ENCODE measurements at places on chromosomes 11 and 22.

- no peak for DNase-seq
Observed at GRCh38 chr11:103928802-103929161, 107.7 kb upstream of the DDI1 start.

- no peak for DNase-seq
Observed at GRCh38 chr11:75476739-75477613, 44.0 kb upstream of the KLHL35 start.

DNA sequence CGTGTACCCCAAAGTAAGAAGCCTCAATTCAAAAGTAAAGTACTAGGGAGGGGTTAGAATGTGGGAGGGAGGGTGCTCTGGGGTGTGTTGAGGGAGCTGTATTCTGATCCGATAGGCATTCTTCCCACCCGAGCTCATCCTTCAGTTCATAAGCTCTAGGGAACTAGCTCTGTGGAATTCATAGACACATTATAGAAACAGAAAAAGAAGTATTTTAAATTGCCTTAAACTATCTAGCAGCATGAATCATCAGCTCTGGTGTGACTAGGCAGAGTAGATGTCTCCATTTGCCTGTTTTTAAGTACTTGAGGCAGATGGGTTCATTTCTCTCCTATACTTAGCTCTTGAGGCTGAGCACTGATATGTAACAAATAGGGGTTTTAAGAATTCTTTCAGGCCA is 7.3 kb upstream of the SGSM3 start:
- DNase-seq, result no peak

- no peak for DNase-seq
Observed at GRCh38 chr11:56817661-56818060, 69.2 kb upstream of the OR9G4 start.

DNA sequence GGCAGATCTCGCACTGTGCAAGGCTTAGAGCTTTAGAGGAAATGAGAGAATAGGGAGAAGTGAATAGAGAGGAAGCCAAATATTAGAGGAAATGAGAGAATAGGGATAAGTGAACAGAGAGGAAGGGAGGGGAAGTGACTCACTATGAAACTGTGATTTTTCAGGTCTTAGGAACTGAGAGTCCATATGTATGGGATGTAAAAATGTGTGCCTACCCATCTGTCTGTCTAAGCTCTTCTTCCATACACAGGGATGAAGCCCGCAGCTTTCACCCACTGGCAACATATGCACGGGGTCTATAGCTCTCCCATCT is 6.4 kb upstream of the CCDC86 start:
- DNase-seq, result no peak

GRCh38 chr11:33168709-33169200 is 7.5 kb upstream of the CSTF3 start:
- no peak for DNase-seq

DNA sequence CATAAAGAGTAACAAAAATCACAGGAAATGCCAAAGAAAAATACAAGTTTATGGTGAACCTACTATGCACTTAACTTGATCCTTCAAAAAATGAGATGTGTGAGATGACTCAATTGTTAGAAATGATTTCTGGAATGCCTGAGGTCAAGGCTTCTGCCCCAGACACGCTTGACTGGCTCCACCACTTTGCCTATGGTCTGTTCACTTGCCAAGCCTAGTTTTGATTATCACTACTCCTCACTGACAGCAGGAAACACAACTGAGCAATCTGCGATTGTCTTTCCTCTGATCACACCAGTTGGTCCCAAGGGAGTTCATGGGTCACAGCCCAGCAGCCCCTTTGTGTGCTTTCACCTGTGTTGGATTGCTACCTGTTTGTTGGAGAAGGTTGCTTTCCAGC is 20.6 kb upstream of the PRDM10 start:
- DNase-seq, result no peak

DNA sequence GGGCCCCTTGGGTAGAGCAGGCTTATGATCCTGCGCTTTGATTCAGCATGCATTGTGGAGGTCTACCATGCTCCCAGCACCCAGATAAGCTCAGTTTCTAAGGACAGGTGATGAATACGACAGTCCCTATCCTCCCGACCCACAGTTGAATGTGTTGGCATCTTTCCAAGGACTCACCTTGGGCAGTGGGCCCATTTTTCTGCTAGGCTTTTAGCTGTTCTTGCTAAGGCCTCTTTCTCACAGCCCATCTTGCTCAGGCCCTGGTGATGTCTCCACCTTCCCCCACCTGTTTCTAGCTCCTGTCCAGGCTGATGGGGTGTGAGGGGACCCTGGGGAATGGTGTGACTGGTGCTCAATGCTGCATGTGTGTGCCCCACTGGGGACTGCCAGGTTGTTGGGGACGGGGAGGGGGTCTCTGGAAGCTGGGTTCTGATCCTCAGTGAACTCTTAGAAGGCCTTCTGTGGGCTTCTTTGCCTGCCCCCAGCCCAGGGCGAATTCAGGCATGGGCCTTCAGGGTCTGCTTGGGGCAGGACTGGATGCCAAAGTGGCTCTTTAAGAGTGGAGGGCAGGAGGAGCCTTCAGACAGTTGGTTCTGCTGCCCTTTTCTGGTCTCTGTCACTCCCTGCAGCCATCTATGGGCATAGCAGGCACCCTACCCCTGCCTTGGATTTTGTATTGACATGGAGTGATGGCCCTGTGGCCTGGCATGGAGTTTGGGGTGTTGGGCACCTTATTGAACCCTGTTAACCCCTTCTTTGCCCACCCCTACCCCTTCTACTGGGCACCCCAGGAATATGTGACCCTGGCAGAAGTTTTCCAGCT is 33.1 kb downstream of the PHLDB1 start:
- no peak for DNase-seq

- no peak for DNase-seq
Observed at GRCh38 chr11:130476200-130476921, 27.9 kb downstream of the ADAMTS15 start.

- no peak for DNase-seq
Observed at GRCh38 chr22:44458044-44459020, 39.7 kb downstream of the RTL6 start.

GRCh38 chr22:36982136-36982535 is 37.1 kb downstream of the TST start:
- DNase-seq, result no peak

DNA sequence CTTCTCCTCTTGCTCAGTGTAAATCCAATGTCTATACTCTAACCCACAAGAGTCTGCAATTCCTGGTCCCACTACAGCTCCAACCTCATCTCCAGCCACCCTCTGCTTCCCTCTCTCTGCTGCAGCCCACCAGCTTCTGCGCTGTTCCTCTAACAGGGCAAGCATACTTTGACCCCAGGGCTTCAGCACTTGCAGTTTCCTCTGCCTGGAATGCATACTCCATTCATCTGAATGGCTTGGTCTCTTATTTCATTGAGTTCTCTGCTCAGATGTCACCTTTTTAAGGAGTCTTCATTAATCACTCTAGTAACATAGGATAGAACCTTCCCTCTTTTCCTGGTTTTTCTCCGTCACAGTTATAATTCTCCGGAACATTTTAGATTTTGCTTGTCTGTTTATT is 141.6 kb downstream of the BUD13 start:
- no peak for DNase-seq

- no peak for DNase-seq
Observed at GRCh38 chr11:12119502-12119901, 9.1 kb downstream of the MICAL2 start.

DNA sequence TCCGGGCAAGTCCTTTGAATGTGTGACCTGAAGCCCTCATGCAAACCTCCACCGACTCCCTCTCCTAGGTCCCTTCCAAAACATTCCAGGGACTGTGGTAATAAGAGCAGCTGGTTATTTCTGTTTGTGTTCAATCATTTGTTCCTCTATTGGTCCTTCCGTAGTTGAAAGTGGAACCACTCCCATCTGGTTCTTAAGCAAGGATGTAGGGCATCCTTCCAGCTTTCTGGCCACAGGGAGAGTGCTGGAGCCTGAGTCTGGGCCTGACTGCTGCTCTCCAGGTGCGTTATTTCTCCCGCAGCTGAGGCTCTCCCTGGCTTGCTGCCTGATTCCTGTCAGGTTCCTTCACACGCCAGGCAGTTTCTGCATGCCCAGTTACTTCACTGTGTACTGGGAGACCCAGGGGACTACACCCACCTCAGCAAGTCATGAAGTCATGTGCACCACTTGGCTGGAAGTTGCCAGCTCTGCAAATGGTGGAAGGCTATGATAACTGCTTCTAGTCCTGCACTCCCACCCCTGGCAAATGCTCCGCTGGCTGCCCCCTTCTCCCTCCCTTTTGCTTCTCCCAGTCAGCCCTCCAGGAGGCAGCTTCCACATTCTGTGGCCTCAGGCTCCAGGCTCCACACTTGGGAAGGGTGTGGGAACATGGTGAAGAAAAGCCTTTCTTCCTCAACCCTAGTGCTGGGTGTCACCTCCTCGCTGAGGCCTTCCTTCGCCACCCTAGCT is 4.0 kb upstream of the ALX4 start:
- no peak for DNase-seq

DNA sequence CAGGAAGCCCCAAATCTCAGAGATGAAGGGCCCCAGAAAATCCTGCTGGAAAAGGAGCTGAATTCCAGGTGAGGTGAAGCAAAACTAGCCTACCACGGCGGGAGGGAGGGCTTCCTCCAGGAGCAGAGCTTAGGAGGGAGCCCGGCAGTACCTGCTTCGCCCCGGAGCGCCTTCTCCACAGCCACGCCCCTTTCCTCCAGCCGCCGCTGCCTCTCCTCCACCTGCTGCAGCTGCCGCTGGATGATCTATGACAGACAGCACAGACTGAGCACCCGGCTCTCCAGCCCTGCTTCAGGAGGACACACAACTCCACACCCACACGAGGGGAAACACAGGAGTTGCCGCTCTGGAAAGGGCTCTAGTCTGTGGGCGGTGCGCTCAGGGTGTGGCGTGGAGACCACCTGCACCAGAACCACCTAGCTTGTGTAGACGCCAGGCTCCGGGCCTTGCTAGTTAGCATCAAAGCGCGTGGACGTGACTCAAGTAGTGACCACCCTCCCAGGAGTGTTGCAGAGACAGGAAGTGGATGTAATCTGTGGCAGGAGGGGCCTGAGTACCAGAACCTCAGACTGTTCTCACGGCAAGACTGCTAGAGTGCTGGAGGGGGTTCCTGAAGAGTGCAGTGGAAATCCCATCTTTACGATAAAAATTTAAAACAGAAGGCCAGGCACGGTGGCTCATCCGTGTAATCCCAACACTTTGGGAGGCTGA is 34.6 kb upstream of the BID start:
- no peak for DNase-seq
